Forelimb muscle (tissue), 1 donor: ENCODE measurements at places on chromosomes 1 and 21.

- no peak for DNase-seq
Measured at GRCh38 chr1:20729990-20730689, 2.4 kb downstream of the SH2D5 start.

- DNase-seq, result no peak
Measured at GRCh38 chr1:218513328-218513727, 168.2 kb downstream of the TGFB2 start.

DNA sequence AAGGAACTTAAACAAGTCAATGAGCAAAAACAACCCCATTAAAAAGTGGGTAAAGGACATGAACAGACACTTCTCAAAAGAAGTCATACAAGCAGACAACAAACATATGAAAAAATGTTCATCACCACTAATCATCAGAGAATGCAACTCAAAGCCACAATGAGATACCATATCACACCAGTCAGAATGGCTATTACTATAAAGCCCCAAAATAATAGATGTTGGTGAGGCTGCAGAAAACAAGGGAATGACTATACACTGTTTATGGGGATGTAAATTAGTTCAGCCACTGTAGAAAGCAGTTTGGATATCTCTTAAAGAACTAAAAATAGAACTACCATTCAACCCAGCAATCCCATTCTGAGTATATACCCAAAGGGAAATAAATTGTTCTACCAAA is 51.2 kb downstream of the MRPL39 start:
- no peak for DNase-seq

- no peak for DNase-seq
Measured at GRCh38 chr1:192709544-192709943, 73.6 kb downstream of the RGS13 start.

DNA sequence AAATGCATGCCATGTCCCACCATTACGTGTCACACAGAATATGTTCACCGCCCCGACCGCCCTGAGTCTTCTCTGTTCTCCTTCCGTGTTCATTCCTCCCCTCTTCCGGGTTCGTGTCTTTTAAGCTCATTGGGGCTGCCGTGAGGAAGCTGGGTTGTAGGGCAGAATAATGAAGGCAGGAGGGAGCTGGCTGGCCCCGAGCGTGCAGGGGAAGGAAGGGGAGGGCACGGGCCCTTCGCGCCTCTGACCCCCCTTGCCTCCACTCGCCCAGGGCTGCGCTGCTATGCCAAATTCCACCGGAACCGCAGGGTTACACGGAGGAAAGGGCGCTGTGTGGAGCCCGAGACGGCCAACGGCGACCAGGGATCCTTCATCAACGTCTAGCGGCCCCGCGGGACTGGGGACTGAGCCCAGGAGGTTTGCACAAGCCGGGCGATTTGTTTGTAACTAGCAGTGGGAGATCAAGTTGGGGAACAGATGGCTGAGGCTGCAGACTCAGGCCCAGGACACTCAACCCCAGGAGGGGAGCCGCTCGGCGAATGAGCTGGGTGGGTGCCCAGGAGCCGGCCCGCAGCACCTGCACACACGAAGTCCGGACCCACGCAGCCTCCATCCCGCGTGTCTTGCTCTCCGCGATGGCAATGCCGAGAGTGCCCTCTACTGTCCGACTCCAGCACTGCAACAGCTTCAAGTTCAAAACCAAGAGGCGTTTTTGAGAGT is 16.5 kb upstream of the AGTRAP start:
- no peak for DNase-seq

- no peak for DNase-seq
Measured at GRCh38 chr21:45453308-45453950, 48.5 kb downstream of the COL18A1 start.

DNA sequence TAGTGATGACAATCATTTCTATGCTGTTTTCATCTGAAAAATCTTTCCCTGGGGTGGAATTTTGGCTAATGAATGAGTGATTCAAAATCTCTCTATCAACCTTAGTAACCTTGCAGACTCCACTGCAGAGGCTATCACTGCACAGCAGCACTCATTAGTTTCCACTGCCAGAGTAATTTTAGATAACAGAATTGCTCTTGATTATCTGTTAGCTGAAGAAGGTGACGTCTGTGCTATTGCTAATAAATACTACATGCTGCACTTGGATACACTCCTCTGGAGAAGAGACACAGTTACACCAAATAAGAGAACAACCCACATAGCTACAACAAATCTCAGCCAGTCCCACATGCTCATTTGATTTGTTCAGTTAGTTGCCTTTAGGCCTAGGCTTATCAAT is 1348.4 kb downstream of the NCAM2 start:
- DNase-seq, result no peak

GRCh38 chr1:184889902-184890301 is 84.4 kb downstream of the NIBAN1 start:
- DNase-seq, result no peak

- DNase-seq, result no peak
Measured at GRCh38 chr1:49340576-49340975, 563.9 kb upstream of the BEND5 start.

DNA sequence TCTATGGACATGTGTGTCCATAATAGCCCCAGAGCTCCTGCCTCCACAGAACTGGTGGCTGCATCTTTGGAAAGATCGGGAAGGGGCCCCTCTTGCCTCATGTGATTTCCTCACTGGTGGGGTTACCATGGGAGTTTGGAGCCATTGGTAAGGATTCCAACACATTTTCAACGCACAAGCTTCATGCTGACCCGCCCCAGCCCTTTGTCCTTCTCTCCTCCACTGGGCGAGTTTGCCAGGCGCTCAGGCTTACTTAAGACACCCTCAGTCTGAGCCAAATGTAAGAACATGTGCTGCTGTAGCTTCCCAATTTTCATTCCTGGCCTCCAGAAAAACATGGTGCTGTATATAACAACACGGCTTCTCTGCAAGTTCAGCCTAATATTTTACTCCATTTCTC is 72.4 kb downstream of the ATP5PO start:
- no peak for DNase-seq

DNA sequence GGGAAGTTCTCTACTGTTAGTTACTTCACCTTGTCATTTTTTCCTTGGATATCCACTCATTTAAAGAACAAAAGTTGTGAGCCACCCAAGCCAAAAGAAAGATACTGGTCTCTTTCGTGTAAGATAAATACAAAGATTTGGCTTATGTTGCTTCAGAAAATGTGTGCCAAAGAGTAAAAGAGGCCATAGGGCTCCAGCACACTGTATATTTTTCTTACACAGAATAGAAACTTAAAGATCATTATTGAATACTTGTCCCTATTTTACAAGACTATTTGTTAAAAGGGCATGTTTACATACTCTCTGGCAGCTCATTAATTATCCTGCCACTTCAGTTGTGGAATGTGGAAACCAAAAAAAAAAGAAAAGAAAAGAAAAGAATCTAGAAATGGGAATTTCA is 284.2 kb upstream of the LRRC7 start:
- DNase-seq, result no peak

DNA sequence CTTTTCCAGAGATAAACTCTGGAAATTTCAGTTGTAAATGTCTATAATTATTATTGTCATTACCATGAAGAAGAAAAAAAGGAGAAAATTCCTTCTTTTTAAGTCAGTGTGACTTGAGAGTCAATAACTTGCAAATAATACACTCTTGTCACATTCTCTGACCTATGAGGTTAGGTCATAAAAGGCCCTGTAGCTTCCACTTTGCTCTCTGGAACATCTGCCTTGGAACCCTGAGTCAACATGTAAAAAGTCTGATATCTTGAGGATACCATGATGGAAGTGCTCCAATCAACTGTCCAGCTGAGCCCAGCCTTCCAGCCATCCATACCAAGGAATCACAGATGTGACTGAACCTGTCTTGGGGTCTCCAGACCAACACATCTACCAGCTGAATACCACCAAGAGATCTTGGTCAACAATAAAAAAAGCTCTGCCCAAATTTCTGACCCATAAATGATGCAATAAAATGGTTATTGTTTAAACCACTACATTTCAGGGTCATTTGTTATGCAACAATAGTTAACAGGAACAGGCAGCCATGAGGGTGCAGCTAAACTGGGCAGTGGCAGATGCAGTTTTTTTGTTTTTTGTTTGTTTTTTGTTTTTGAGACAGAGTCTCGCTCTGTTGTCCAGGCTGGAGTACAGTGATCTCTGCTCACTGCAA is 10.3 kb downstream of the DMRTA2 start:
- DNase-seq, result no peak

DNA sequence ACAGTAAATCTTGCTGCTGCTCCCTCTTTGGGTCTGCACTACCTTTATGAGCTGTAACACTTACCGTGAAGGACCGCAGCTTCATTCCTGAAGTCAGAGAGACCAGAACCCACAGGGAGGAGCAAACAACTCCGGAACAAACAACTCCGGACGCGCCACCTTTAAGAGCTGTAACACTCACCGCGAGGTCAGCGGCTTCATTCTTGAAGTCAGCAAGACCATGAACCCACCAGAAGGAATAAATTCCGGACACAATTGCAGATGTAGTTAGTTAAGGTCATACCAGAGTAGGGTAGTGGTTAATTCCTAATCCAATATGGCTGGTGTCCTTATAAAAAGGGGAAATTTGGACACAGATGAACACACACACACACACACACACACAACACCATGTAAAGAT is 37.7 kb downstream of the VTCN1 start:
- no peak for DNase-seq

- DNase-seq, result no peak
Measured at GRCh38 chr1:78787544-78787943, 137.9 kb downstream of the IFI44 start.

DNA sequence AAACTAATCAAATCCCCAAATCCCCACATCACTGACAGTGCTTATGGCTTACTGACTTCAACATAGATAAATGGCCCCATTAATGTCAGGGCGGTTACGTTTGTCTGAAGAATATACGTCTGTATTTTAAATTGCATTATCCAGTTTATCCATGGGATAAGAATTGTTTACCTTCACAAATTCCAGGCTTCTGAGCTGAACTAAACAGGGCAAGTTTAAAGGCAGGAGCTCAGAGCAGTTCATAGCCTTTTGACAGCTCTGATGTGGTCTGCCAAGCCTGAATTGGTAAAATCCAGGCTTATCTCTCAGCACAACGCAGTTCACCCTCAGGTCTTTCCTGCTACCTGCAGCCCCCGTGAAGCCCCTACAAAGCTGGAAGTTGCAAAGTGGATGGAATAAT is 79.5 kb upstream of the GREM2 start:
- no peak for DNase-seq

GRCh38 chr1:164949771-164950471 is 390.9 kb downstream of the PBX1 start:
- no peak for DNase-seq

DNA sequence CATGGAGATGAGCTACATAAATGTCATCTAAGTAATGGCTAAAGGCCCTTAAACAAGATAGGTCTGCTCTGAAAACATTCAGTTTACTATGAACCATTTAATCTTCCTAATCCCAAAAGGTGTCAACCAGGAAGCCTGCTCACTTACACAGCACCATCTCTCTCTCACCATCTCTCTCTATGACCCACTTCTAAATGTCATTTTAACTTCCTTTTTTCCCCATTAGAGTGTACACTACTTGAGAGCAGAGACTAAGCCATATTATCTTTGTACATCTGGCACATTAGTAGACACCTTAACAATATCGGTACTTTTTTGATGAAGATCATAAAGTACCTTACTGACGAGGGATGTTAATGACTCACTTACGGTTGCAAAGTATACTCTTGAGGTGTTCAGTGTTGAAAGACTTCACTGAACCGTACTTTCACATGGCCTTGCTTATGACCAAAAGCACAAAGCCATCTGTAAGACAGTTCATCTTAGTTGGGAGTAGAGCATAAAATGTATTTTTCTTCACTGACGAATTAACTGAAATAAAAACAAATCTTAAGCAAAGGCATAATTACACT is 25.4 kb downstream of the FBXO42 start:
- no peak for DNase-seq

DNA sequence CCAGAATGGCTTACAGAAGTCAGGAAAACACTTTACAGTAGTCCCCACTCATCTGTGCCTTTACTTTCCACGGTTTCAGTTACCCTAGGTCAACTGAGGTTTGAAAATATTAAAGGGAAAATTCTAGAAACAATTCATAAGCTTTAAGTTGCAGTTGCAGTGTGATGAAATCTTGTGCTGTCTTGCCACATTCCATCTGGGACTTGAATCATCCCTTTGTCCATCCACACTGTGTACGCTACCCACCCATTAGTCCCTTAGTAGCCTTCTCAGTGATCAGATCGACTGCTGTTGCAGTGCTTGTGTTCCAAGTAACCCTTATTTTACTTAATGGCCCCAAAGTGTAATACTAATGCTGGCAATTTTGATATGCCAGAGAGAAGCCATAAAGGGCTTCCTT is 30.5 kb downstream of the ZCCHC17 start:
- DNase-seq, result no peak

DNA sequence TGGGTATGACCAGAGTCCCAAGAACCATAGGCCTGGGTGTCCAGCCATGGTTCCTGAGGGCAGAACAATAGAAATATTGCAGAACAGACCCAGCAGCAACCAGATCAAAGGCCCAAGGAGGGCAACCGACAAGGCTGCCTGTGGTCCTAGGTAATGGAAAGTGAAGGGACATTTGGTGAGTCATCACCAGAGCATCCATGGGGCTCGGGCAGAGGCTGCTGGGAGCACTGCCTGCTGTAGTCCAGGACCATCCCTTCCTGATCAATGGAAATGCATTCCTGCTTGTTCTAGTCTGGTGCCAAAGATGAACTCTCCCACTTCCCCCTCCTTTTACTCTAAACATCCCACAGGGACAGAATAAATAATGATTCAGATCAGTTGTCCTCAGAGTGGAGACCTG is 172.8 kb upstream of the CACNA1E start:
- no peak for DNase-seq

- DNase-seq, result no peak
Measured at GRCh38 chr1:168958562-168959289, 147.8 kb upstream of the ATP1B1 start.

DNA sequence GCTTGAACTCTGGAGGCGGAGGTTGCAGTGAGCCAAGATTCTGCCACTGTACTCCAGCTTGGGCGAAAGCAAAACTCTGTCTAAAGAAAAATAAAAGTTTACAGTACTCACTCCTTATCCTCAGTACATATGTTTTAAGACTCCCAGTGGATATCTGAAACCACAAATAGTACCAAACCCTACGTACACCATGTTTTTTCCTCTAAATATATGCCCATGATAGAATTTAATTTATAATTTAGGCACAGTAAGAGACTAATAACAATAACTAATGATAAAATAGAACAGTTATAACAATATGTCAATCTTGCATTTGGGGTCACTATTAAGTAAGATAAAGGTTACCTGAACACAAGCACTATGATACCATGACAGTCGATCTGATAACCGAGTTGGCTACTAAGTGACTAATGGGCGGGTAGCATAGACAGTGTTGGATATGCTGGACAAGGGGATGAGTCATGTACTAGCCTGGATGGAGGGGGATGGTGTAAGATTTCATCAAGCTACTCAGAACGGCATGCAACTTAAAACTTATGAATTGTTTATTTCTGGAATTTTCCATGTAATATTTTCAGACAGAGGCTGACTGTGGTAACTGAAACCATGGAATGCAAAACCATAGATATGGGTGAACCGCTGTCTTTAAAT is 43.7 kb downstream of the ST7L start:
- no peak for DNase-seq

GRCh38 chr1:196433000-196433399 is 175.2 kb downstream of the KCNT2 start:
- no peak for DNase-seq

- DNase-seq, result no peak
Measured at GRCh38 chr21:46097336-46098293, at the start of gene COL6A2. Gene COL6A2 (plus strand): TSS chr21:46098112.
